ENCODE measurements at places on chromosomes 6 and 20.
A peak's percentile ranks its signal among the peaks of the same experiment; 100 is the strongest.

- peak; percentile 3 for DNase-seq
These were observed 146.1 kb downstream of the TFAP2A start for GRCh38 chr6:10268611-10269310.

DNA sequence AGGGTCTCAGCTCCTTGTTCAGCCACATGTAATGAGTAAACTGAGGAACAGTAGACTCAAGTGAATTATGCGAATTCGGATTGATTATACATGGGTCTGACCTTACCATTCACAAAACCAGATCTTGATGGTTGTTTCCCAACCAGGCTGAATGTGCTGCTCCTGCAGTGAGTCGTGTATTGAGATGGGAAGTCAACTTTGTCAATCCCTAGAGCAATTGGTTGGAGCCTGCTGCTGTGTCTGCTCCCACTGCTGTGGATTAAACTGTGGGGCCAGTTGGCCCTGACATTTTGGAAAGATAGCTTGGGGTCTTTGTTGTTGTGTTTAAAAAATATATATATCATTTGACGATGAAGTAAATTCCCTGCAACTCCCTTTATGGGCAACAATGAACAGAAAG, 23.9 kb downstream of the FAM50B start:
- DNase-seq = no peak

GRCh38 chr6:9422138-9422537, 986.8 kb upstream of the SLC35B3 start:
- DNase-seq = no peak

- no peak for DNase-seq
These were observed 23.9 kb upstream of the SNRNP48 start for GRCh38 chr6:7566107-7566506.

DNA sequence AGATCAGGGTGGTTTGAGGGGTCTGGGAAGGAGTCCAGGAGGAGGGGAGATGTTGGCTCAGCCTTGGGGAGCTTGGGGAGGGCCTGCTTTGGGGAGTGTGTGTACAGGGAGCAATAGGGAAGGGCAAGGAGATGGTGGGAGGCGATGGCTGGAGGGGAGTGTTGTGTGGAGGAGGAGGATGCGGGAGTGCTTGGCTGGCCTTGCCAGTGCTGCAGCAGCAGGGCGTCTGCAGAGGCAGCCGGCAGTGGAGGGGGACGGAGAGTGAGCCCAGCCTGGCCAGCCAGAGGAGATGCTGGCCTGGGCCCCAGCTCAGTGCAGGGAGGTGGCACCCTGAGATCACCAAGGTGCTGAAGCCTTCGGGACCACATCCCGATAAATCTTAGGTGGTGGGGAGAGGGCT, 3.9 kb downstream of the IP6K3 start:
- DNase-seq = peak; percentile 66

DNA sequence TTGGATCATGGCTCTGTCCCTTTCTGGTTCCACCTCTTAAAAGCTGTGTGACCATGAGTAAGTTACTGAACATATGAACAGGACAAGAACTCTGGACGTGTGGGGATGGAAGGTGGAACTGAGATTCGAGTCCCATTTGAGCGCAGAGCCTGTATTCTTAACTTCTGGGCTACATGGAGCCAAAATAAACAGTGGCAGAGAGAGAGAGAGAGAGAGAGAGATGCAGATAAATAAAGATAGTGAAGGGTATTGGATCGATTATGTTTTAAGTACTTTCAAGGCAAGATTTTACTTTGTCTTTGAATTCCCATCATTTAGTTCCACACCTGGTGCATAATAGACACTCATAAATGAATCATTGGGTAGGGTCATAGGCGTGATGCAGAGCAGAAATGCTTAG, 39.7 kb downstream of the SLC35D3 start:
- no peak for DNase-seq

- no peak for DNase-seq
These were observed 16.7 kb downstream of the MAVS start for GRCh38 chr20:3863317-3863716.

DNA sequence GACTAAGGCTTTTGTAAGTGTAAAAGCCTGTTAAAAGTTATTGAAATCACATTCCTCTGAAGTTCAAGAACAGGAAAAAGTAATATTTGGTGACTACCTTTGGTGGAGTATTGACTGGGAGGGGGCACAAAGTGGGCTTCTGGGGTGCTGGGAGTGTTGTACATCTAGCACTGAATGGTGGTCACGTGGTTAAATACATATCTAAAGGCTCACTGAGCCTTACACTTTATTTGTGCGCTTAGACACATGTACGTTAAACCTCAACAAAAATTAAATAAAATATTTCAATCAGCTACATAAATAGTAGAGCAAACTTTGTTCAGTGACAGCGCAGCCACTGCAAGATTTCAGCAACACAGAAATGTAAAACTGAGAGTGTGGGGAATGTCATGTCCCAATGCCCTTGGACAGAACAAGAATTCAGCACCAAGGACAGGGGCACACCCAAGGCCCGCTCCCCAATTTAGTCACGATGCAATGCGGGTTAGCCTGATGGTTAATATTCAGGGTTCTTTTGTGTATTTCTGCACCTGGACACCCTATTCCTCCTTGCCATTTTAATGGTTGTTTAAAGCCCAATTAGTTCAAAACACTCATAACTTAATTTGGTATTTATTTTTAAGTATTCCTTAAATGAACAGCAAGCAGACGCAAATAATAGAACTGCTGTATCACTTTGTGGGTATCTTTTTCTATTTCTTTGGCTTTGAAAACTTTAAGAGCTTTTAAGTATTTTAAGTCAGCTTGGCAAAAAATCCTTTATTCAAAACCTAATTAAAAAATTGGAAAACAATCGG, 37.4 kb downstream of the ANGPT4 start:
- DNase-seq = peak; percentile 72

- DNase-seq = no peak
These were observed 15.4 kb downstream of the FIG4 start for GRCh38 chr6:109706513-109706912.

GRCh38 chr20:46367967-46368901, 38.2 kb downstream of the ELMO2 start:
- no peak for DNase-seq

GRCh38 chr20:32877507-32877906, 18.8 kb downstream of the EFCAB8 start:
- no peak for DNase-seq

GRCh38 chr20:14929388-14929787, 592.0 kb upstream of the FLRT3 start:
- DNase-seq = no peak

DNA sequence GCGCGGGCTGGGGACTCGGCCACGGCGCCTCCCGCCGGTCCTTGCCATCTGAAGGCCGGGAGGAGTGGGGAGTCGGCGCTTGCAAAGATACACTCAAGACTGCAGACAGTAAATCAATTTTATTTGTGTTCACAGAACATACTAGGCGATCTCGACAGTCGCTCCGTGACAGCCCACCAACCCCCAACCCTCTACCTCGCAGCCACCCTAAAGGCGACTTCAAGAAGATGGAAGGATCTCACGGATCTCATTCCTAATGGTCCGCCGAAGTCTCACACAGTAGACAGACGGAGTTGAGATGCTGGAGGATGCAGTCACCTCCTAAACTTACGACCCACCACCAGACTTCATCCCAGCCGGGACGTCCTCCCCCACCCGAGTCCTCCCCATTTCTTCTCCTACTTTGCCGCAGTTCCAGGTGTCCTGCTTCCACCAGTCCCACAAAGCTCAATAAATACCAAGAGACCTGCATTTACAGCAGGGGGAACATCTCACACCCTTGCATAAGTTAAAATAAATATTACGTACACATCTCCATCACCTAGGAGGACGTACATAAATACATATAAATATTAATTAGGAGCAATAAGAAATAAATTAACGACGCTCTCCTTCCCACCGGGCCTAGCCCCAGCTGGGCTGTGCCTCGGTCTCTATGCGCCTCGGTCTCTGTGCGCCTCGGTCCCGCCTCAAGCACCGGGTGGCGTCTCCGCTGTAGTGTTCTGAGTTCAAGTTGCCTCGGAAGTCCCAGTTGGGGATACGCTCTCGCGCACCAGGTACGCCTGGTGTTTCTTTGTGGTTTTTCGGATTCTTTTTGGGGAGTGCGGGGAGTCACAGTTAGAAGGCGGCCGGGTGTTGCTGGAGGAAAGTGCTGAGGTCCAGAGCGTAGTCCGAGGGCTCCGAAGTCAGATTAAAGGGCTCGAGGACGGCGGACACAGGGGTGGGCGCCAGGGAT, 889 bp upstream of the FLOT1 start:
- DNase-seq = peak; percentile 57

DNA sequence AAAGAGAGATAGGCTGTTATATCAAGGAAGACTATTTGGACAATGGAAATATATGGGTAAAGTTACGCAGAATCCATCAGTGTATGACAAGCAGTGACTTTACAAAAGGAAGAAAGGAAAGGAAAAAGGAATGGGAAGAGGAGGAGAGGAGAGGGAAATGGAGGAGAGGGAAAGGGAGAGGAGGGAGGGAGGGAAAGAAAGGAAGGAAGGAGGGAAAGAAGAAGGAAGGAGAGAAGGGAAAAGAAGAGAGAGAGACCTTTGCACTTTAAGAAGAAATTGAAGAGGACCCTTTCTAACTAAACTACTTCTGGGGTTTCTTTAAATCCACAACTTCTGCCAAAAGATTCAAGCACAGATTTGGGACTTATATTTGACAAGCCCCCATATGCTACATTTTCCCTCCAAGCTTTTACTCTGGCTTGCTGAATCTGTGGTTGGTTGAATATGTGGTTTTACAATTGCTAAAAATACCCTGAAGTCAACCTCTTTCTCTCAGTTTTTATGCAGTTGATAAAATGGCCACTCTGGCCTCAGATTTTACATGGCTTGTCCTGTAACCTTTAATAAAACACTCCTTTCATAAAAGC, 120.8 kb upstream of the RAB32 start:
- DNase-seq = no peak

GRCh38 chr6:75283907-75284631, 523 bp downstream of the TMEM30A start:
- DNase-seq = peak; percentile 82

- DNase-seq = no peak
These were observed 9.1 kb downstream of the EBF4 start for GRCh38 chr20:2701671-2702081.

DNA sequence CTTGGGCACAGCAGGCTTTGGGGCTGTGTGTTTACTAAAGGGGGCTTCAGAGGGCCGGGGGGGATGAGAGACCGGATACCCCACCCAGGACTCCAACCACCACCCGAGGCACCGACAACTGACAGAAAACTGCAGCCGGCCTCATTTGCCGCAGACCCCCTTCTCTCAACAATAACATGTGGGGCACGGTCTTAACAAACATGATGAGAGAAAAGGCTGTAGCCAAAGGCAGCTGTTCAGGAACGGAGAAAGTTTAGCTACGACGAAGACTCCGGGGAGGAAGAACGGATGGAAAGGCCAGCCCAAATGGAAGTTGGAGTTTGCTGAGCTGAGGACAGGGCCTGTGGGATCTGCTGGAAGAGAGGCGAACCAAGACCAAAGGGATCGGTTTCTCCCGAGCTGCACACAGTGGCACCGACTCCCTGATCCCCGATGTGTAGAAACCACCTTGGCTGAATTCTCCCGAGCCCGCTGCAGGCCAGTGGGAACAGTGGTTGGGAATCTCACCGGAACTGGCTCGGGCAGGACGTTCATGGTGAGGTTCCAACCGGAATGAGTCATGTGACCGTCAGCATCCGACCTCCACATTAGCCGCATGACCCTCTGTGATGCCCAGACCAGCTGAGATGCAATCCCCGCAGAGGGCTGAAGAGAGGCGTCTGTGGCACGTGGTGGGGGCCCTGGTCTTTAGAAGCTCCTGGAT, 359.3 kb downstream of the TAF4 start:
- peak; percentile 25 for DNase-seq

GRCh38 chr6:16713597-16713996, 47.7 kb downstream of the ATXN1 start:
- no peak for DNase-seq

Data from lung (tissue), 17 donors.